ENCODE measurements at places on chromosomes 6 and 20. TPM values are rescaled to one million over a fixed set of nuclear protein-coding genes. Genes with fewer than 3 reads are reported as not detected.

The LYRM4 gene
- total RNA-seq: 10.9 TPM

The PROKR2 gene
- total RNA-seq: not detected

The TSBP1 gene
- total RNA-seq: not detected

The COMMD7 gene
- total RNA-seq: 44.5 TPM

The C6orf15 gene
- not detected for total RNA-seq
